Stimulated activated CD8-positive, alpha-beta memory T cell treated with anti-CD3 and anti-CD28 coated beads, Interleukin-7, amount 100 ng/mL, for 24 hours (primary cell): ENCODE measurements at places on chromosomes 1 and 21.

DNA sequence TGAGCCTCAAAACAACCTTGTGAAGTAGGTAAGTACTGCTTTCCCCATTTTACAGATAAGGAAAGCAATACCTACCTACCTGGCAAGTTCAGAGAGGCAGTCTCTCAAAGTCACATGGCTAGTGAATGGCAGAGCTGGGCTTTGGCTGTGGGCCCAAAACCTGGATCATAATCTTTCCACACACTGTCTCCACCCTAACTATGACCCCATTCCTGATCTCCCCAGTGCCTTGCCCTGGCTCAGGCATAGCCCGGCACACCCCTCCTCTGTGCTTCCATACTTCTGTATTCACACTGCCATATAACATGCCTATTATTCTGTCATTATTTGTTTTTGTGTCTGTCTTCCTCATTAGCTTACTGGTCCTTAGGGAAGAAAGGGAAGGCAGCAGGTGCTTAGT is 15.9 kb downstream of the GNG12 start:
- no peak for DNase-seq

DNA sequence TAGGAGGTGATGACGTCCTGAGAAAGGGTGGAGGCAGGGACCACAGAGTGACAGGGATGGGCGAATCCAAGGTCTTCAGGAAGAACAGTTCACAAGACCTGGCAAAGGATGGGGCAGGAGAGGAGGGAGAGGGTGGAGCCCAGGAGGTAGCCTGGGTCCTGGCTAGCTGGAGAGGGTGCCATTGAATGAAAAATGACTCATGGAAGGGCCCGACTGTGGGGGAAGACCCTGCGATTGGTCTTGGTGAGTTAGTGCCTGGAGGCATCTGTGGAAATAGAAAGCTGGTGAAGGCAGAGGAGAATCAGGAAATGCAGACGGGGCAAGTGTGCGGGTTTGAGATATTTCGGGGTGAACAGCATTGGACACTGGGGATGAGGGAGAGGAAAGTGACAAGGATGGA is 60.3 kb upstream of the SLC45A1 start:
- no peak for DNase-seq

GRCh38 chr21:45848805-45849204 is 132.8 kb upstream of the COL6A1 start:
- DNase-seq, result no peak

- DNase-seq, result no peak
Observed at GRCh38 chr1:7495962-7496361, 275.1 kb upstream of the VAMP3 start.

DNA sequence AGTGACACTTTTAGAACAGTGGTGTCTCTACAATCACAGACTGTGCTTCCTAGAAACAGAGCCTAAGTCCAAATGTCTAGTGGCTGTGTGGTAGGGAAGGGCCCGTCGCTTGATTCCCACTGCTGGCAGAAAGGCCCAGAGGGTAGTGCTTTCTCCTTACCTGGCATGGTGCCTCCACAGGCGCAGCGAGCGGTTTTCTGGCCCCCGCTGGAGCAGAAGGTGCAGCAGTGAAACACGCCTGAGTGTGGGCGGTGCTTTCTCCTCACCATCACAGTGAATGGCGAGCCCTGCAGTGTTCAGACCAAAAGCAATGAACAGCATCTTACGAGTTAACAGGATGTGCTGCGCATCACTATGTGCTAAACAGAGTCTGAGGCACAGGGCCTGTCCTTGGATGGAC is 8.3 kb downstream of the TRIM45 start:
- no peak for DNase-seq
